Neural progenitor cell (in vitro differentiated cells): ENCODE measurements at places on chromosomes 1 and 21. TPM values are rescaled to one million over a fixed set of nuclear protein-coding genes. Genes with fewer than 3 reads are reported as not detected.

CA14 gene
- total RNA-seq = 56.4 and 64.4 TPM in 2 replicates

RAVER2 gene
- 26.8 and 37.2 TPM in 2 replicates for total RNA-seq

LMO4 gene
- 94.8 and 112 TPM in 2 replicates for total RNA-seq

CSMD2 gene
- 2.6 and 3.5 TPM in 2 replicates for total RNA-seq

FLG2 gene
- not detected in 2 replicates for total RNA-seq

KLHDC7A gene
- 0.53 TPM in 1 of 2 replicates, not detected in the other for total RNA-seq

DUSP23 gene
- 3.1 and 19.8 TPM in 2 replicates for total RNA-seq

GPA33 gene
- total RNA-seq = 0.52 and 0.90 TPM in 2 replicates

DEDD gene
- 29.7 and 34.8 TPM in 2 replicates for total RNA-seq

GBP5 gene
- not detected in 2 replicates for total RNA-seq

INSRR gene
- total RNA-seq = not detected in 2 replicates

TDRD10 gene
- not detected in 2 replicates for total RNA-seq

RORC gene
- total RNA-seq = not detected in 2 replicates

OLIG2 gene
- total RNA-seq = 0.15 TPM in 1 of 2 replicates, not detected in the other

FCAMR gene
- total RNA-seq = not detected in 2 replicates

GRCh38 chr1:166136222-166136621, 30.6 kb downstream of the FAM78B start:
- no peaks in the 10 kb centered on the region for H3K36me3 ChIP-seq
- no peaks in the 10 kb centered on the region for H3K4me1 ChIP-seq
- no peak for DNase-seq
- H3K27me3 ChIP-seq = no peaks in the 10 kb centered on the region
- H3K27ac ChIP-seq = no peak overlapping the region

- H3K27me3 ChIP-seq = no peaks in the 10 kb centered on the region
- peak overlapping the region; percentile 90 for H3K4me3 ChIP-seq
- no peak overlapping the region for H3K27ac ChIP-seq
- H3K36me3 ChIP-seq = no peaks in the 10 kb centered on the region
- DNase-seq = no peak
- H3K4me1 ChIP-seq = peaks cover 56% of the 10 kb centered on the region
Measured at GRCh38 chr21:15060543-15061175, 4.1 kb downstream of the NRIP1 start.

- H3K4me3 ChIP-seq = peak overlapping the region; percentile 23
- peak; percentile 44 for DNase-seq
- H3K4me1 ChIP-seq = peaks cover 6% of the 10 kb centered on the region
- no peak overlapping the region for H3K27ac ChIP-seq
- peaks cover 100% of the 10 kb centered on the region for H3K27me3 ChIP-seq
- no peaks in the 10 kb centered on the region for H3K36me3 ChIP-seq
Measured at GRCh38 chr21:33033094-33033951, 7.6 kb downstream of the OLIG2 start.

DNA sequence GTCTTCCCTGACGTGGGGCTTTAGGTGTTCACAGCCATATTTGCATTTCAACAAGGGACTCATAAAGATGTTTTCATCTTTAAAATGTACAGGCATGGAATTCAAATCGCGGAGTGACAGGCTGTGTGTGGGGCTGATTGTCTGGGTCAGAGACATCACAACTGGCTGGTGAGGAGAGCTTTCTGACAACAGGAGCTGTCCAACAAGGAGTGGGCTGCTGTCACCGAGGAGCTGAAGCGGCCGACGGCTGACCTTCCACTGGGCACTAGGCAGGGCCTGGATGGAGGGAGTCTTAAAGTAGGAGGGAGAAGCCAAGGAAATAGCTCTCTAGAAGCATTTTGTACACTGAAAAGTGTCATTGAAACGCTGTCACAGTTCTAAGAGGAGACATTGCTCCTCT, 30.5 kb upstream of the SCMH1 start:
- H3K4me3 ChIP-seq = no peak overlapping the region
- no peaks in the 10 kb centered on the region for H3K4me1 ChIP-seq
- no peaks in the 10 kb centered on the region for H3K36me3 ChIP-seq
- DNase-seq = peak; percentile 28
- H3K27me3 ChIP-seq = no peaks in the 10 kb centered on the region
- H3K27ac ChIP-seq = no peak overlapping the region

GRCh38 chr21:33374450-33375096, 28.6 kb upstream of the IFNGR2 start:
- peak; percentile 35 for DNase-seq
- H3K4me3 ChIP-seq = no peak overlapping the region
- H3K36me3 ChIP-seq = no peaks in the 10 kb centered on the region
- H3K4me1 ChIP-seq = no peaks in the 10 kb centered on the region

DNA sequence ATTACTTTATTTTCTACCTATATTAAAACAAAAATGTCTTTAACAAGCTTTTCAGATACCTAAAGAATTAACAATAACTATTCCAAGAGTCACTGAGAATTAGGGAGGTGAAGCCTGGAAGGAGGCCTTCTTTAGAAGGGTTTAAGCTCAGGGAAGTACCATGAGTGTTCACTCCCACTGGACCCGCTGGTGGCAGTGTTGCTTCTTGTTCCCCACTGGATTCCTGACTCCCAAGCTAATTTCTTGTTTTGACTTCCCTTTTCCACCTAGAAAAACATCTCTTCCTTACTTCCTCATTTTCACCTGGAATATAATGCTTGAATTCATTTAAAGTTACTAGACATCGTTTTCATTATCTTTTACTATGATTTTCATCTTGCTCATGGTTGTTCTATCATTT, 264.2 kb downstream of the HMCN1 start:
- H3K4me3 ChIP-seq = no peak overlapping the region
- no peaks in the 10 kb centered on the region for H3K4me1 ChIP-seq
- no peaks in the 10 kb centered on the region for H3K27me3 ChIP-seq
- no peaks in the 10 kb centered on the region for H3K36me3 ChIP-seq

- no peaks in the 10 kb centered on the region for H3K27me3 ChIP-seq
- H3K4me3 ChIP-seq = no peak overlapping the region
- H3K4me1 ChIP-seq = no peaks in the 10 kb centered on the region
- no peaks in the 10 kb centered on the region for H3K36me3 ChIP-seq
- DNase-seq = peak; percentile 84
Measured at GRCh38 chr1:234154320-234155251, 218.7 kb upstream of the COA6 start.

GRCh38 chr1:231724876-231725647, 98.5 kb downstream of the DISC1 start:
- H3K27me3 ChIP-seq = no peaks in the 10 kb centered on the region
- H3K36me3 ChIP-seq = no peaks in the 10 kb centered on the region
- H3K4me1 ChIP-seq = no peaks in the 10 kb centered on the region
- peak; percentile 66 for DNase-seq
- no peak overlapping the region for H3K27ac ChIP-seq

GRCh38 chr1:227712648-227713047, 22.5 kb downstream of the JMJD4 start:
- no peak overlapping the region for H3K4me3 ChIP-seq
- DNase-seq = no peak
- H3K36me3 ChIP-seq = no peaks in the 10 kb centered on the region
- H3K4me1 ChIP-seq = no peaks in the 10 kb centered on the region
- H3K27me3 ChIP-seq = no peaks in the 10 kb centered on the region
- H3K27ac ChIP-seq = no peak overlapping the region

GRCh38 chr1:201361652-201362504, 15.6 kb downstream of the TNNT2 start:
- H3K27me3 ChIP-seq = no peaks in the 10 kb centered on the region
- no peak overlapping the region for H3K27ac ChIP-seq
- H3K4me1 ChIP-seq = peaks cover 6% of the 10 kb centered on the region

GRCh38 chr1:184665360-184665759, 89.3 kb downstream of the EDEM3 start:
- no peaks in the 10 kb centered on the region for H3K36me3 ChIP-seq
- peaks cover 70% of the 10 kb centered on the region for H3K4me1 ChIP-seq
- no peak overlapping the region for H3K4me3 ChIP-seq
- H3K27me3 ChIP-seq = no peaks in the 10 kb centered on the region

DNA sequence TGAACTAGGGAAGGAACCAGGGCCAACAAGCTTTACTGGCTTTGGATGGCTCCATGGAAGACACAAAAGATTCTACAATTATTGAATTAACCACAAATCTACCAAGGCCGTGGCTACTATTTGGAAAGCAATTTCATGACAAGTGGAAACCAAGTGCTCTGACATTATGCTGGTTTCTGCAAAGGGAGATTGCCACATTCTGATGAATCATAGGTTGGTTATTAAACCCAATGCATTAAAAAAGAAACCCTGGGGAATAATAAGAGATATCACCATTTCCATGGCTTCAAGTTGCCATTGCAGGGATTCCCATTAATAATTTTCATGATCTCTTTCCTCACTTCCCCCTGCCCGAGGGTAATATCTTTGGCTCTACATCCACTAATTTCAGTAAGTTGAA, 359.2 kb upstream of the NCAM2 start:
- H3K27ac ChIP-seq = no peak overlapping the region
- H3K27me3 ChIP-seq = no peaks in the 10 kb centered on the region
- no peaks in the 10 kb centered on the region for H3K36me3 ChIP-seq
- no peak overlapping the region for H3K4me3 ChIP-seq
- H3K4me1 ChIP-seq = peaks cover 3% of the 10 kb centered on the region

- H3K4me1 ChIP-seq = peaks cover 27% of the 10 kb centered on the region
- no peak for DNase-seq
- H3K36me3 ChIP-seq = no peaks in the 10 kb centered on the region
Measured at GRCh38 chr1:76546354-76546933, 320.8 kb upstream of the ST6GALNAC5 start.

DNA sequence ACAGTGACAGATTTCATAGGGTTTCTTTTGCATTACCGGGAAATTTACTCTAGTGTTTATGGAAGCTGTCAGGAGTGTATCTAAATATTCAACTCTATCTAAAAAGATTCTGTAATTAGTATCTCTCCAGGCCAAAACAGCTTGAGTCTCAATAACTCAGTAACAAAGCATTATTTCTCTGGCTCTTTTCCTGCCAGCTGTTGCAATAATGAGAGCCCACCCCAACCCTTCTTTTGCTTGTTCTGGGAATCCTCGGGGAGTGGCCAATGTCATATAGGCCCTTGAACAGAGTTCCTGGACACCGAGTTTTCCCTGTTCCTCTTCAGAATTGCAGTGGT, 120.1 kb upstream of the SGIP1 start:
- no peak overlapping the region for H3K27ac ChIP-seq
- no peaks in the 10 kb centered on the region for H3K4me1 ChIP-seq
- H3K27me3 ChIP-seq = no peaks in the 10 kb centered on the region
- no peak for DNase-seq

- DNase-seq = no peak
- no peak overlapping the region for H3K4me3 ChIP-seq
- no peaks in the 10 kb centered on the region for H3K4me1 ChIP-seq
- no peaks in the 10 kb centered on the region for H3K36me3 ChIP-seq
- no peak overlapping the region for H3K27ac ChIP-seq
Measured at GRCh38 chr1:186518395-186518794, 57.5 kb upstream of the PDC start.

GRCh38 chr1:55723001-55723400, 507.8 kb upstream of the USP24 start:
- H3K4me3 ChIP-seq = no peak overlapping the region
- H3K36me3 ChIP-seq = no peaks in the 10 kb centered on the region
- DNase-seq = no peak
- H3K27ac ChIP-seq = no peak overlapping the region
- H3K27me3 ChIP-seq = no peaks in the 10 kb centered on the region
